ENCODE measurements at places on chromosomes 3 and 15.

DNA sequence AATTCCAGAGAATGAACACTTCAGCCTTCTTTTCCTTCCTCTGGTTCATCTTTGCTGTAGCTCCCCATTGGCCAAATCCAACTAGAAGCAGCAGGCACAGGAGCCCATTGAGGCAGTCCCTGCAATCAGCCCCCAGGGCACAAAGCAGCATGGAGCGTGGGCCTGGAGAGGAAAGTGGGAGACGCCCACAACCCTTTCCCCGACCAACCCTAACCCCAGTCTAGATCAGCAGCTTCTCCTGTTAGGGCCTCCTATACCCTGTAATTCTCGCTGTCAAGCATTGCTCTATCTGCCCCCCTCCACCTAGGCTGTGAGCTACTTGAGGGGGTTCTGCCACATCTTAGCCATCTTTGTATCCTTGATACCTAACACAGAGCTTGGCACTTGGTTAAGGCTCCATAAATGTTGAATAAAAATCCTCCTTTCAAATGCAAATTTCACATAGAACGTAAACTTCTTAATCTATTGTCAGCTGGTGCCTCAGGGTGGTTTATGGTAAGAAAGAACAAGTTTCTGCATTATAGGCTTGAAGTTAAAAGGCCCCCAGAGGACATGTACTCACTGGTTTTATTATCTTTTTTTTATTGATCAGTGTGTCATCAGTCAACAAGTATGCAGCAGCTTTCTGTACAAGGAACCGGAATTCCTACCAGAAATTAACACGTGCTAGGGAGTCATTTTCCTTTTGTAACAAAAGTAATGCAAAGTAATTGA is 97.9 kb upstream of the PFN2 start:
- DNase-seq = no peak

- DNase-seq = peak; percentile 38
These were observed 45.5 kb downstream of the TMOD3 start for GRCh38 chr15:51874751-51875644.

- no peak for DNase-seq
These were observed 4.1 kb downstream of the ITGB5 start for GRCh38 chr3:124882816-124883747.

DNA sequence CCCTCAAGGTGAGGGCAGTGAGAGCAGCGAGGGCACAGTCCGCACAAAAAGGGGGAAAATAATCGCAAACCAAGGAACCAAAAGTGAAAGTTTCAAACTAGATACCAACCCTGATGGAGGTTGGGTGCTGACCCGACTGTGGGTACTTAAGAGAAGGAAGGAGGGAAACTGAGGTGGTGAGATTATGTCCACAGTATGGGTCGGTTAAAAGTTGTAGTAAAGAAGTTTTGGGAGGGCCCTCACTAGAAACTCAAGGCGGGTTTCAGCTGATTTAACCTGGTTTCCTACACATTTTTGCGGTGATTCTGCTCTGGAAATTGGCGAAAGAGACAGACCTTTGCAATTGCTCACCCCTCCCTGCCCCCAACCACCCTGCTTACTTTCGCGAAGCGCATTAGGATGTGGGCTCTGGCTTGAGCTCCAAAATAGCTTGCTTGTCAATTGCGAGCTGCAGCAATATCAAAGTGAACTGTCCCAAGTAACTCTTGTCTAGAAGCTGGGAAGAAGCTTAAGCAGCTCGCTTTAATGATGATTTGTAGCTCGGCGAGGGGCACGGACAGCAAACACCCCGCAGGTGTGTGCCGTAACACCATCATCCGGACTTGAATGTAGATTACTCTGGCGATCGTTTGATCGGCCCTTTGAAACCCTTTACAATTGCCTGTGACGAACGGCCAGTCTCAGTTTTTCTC is 15.8 kb downstream of the SOX2 start:
- no peak for DNase-seq

DNA sequence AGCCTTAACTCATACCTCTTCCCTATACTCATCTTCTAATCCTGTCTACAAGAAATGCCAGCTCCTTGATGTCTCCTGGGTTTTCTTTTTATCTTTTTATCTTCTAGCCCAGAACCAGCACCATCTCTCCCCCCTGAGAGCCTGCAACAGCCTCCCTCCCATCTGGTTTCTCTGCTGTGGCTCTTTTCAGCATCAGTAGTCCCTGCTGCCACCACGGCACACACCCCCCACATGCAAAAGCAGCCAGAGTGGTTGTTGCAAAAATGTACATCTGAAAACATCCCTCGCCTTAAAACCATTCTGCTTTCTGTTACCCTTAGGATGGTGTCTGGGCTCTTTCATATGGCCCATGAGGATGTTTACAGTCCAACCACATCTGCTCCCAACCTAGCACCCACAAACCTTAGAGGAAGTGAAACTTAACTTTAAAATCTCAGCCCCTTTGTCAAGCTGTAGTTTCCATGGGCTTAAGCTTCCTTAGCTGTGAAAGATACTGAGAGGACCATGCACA is 775 bp downstream of the TTC21A start:
- no peak for DNase-seq

GRCh38 chr3:112746675-112747280 is 99.9 kb downstream of the CD200R1L start:
- no peak for DNase-seq

GRCh38 chr15:27650244-27650643 is 448.9 kb downstream of the OCA2 start:
- no peak for DNase-seq

GRCh38 chr15:65333148-65333820 is 28.8 kb downstream of the RNU5B-1 start:
- DNase-seq = no peak

Data from G401 (cell line).